ENCODE measurements at places on chromosomes 6 and 20. TPM values are rescaled to one million over a fixed set of nuclear protein-coding genes. Genes with fewer than 3 reads are reported as not detected.

CCN6 gene
- total RNA-seq, result not detected

CAPN11 gene
- total RNA-seq, result not detected

OR2H1 gene
- not detected for total RNA-seq

SLC17A1 gene
- total RNA-seq, result not detected

ERVFRD-1 gene
- not detected for total RNA-seq

ZNF311 gene
- total RNA-seq, result 0.16 TPM

HSPA12B gene
- 0.47 TPM for total RNA-seq

HLA-DQB2 gene
- total RNA-seq, result not detected

HLA-DPA1 gene
- not detected for total RNA-seq
